ENCODE measurements at places on chromosomes 1 and 21.

- DNase-seq = no peak
These were observed 8.4 kb upstream of the MTF1 start for GRCh38 chr1:37867784-37868183.

- peak; percentile 17 for DNase-seq
These were observed 93.3 kb downstream of the SSBP3 start for GRCh38 chr1:54312796-54313316.

DNA sequence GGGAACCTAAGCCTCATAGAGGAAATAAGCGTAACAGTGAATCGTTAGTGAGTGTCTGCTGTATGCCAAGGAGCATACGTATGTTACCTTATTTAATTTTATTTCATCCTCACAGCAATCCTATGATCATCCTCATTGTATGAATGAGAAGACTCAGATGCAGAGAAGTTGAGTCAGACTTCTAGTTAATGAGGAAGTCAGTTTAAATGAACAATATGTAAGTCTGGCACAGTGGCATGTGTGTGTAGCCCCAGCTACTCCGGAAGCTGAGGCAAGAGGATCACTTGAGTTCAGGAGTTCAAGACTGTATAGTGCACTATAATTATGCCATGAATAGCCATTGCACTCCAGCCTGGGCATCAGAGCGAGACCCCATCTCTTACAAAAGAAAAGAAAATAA is 148.0 kb downstream of the ZZZ3 start:
- DNase-seq = no peak

DNA sequence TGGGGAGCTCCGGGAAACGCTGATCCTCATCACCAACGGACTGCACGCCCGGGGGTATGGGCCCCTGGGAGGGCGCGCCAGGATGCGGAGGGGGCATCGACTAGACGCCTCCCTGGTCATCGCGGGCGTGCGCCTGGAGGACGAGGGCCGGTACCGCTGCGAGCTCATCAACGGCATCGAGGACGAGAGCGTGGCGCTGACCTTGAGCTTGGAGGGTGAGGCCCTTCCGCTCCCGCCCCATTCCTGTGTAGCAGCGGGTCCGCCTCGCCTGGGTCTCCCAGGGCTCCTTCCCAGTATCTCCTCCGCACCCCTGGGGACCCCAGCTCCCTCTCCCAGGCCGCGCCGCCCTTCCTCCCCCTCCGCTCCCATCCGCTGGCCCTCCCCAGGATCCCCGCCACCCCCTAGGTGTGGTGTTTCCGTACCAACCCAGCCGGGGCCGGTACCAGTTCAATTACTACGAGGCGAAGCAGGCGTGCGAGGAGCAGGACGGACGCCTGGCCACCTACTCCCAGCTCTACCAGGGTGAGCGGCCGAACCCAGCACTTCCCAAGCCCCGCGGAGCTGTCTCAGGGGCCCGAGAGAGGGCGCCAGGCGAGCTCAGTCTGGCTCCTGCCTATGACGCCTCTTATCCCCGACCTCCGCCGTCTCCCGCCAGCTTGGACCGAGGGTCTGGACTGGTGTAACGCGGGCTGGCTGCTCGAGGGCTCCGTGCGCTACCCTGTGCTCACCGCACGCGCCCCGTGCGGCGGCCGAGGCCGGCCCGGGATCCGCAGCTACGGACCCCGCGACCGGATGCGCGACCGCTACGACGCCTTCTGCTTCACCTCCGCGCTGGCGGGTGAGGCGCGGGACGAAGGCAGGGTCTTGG is 5.0 kb downstream of the HAPLN2 start:
- DNase-seq = peak; percentile 70

DNA sequence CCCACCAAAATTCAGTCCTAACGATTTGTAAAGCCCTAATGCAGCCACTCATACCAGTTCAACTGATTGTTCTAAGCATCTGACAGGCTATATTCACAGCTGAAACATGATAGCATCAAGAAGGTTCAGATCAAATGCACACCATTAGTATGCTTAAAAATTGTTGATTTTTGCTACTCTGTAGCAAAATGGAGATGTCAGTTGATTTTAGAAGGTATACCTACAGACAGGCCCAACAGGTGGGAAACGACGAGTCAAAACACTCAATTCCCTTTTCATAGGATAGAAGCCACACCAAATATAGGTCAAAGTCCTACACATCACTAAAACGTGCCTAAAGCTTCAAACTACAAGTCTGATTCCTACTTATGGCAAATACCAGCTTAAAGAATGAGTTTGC is 6.7 kb downstream of the SFPQ start:
- no peak for DNase-seq

DNA sequence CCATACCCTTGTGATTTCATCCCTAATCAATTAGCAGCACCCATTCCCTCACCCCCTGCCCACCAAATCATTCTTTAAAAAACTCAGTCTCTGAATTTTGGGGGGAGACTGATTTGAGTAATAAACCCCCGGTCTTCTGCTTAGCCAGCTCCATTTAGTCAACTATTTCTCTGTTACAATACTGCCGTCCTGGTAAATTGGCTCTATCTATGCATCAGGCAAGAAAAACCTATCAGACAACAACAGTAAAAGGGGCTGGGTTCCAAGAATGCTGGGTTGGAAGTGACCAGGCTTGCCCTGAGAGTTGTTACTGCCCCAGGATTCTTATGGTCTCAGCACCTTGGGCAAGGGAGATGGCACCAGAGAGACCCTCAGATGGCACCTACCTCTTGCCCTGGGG is 16.3 kb upstream of the C1orf198 start:
- DNase-seq = no peak

GRCh38 chr21:38847556-38847955 is 41.8 kb downstream of the ETS2 start:
- DNase-seq = no peak

GRCh38 chr1:48523558-48523957 is 51.6 kb upstream of the SPATA6 start:
- DNase-seq = no peak

GRCh38 chr1:161185732-161186311 is 8.5 kb upstream of the B4GALT3 start:
- peak; percentile 32 for DNase-seq

- no peak for DNase-seq
These were observed 9.3 kb downstream of the AHCYL1 start for GRCh38 chr1:109993885-109994284.

GRCh38 chr1:72111662-72112061 is 170.7 kb downstream of the NEGR1 start:
- no peak for DNase-seq

DNA sequence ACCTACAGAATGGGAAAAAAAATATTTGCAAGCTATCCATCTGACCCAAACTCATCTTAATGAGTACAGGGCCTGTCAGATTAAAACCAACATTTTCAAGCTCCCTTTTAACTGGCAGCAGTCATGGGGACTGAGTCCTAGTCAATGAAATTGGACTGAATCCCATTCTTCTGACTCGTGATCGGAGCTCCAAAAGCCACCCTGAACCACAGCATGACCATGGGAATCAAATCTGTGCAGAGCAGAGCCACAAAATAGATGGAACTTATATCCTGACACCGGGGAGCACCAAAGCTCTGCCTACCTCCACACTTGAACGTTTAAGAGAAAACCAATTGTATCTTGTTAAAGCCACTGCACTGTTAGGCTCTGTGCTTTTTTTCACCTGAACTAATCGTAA is 5.0 kb upstream of the RWDD3 start:
- no peak for DNase-seq

DNA sequence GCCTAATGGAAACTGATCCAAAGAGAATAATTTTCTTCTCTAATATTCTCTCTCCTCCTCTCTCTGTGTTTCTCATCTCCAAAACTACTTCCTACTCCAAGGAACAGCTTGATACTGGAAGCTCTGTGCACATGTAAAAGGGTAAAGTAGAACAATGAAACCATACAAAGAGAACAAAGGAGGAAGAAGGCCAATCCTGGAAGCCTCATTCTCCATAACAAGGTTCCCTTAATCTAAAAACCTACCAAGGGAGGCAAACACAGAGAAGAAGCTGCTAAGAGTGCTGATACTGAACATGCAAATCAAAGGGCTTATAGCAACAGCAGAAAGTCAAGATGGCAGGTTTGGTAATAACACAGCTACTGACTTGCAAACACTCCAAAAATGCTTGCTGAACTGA is 44.4 kb downstream of the SIPA1L2 start:
- DNase-seq = no peak

DNA sequence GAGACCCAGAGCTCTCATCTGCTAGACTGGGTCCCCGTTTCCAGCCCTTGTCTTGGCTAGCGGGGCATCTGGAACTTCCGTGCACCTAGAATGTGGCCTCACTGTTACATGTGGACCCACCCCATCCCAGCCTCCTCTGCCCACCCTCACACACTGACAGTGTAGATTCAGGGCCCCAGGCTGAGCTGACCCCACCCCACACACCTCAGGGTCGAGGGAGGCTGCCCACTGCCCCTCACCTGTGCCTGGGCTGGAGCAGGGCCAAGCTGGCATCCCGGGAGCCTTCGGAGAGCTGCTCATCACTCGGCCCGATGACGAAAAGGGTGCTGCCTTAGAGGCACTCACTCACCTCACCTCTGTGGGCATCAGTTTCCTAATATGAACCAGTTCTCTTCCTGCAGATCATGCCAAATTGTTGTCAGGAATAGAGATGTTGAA is 11.1 kb downstream of the ACOT11 start:
- DNase-seq = peak; percentile 27

DNA sequence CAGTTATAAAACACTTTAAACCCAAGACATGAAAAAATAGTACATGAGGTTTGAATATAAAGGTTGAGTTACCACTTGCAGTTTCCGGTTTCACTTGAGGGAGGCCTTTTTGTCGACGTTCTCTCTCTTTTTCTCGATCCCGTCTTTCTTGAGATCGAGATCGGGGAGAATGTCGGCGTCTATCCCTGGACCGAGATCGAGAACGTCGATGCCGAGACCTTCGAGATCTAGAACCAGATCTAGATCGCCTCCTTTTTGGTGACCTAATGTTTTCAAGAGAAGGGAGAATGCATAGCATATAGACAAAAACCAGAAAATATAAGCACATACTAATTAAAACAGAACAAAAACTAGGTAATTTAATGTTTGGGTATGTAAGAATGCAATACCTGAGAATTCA is 33.7 kb downstream of the SOD1 start:
- DNase-seq = no peak

- no peak for DNase-seq
These were observed 69.3 kb downstream of the NR5A2 start for GRCh38 chr1:200096774-200097173.

All from NCI-H1694 treated with DMSO at 0.1 percent for 48 hours (cell line).